ENCODE measurements at places on chromosomes 7 and 10.

DNA sequence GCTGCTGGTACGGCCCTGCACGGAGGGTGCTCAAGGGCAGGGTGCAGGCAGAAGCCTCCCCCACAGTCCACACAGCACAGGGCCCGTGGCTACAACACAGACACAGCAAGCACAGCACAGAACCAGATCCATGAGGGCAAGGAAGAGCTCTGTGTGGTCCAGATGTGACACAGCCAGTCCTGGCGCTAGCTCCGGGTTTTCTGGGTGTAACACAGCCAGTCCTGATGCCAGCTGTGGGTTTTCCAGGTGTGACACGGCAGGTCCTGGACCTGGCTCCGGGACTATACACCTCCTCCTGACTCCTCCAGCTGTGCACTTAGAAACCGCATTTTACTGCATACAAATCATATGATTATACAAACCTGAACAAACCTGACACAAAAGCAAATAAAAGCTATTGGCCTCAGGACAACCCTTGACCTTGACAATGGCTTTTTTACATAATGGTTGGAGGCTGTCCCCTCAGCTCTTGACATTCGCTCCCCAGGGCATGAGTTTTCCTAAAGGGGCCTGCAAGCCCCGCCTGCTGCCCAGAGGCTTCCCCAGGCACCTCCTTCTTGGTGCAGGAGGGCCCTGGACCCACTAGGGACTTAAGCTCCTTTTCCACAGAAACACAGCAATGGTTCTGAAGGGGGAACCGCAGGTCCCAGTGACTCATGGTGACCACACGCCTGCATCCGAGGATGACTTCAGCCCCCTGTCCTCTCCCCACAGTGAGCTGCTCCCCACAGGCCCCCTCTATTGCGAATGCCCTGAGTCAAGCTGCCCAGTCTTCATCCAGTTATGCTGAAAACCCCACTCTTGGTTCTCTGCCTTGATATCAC is 209.6 kb downstream of the PTPRN2 start:
- no peak for DNase-seq

- DNase-seq = no peak
These were observed 44.3 kb upstream of the PRKAR1B start for GRCh38 chr7:771234-772004.

DNA sequence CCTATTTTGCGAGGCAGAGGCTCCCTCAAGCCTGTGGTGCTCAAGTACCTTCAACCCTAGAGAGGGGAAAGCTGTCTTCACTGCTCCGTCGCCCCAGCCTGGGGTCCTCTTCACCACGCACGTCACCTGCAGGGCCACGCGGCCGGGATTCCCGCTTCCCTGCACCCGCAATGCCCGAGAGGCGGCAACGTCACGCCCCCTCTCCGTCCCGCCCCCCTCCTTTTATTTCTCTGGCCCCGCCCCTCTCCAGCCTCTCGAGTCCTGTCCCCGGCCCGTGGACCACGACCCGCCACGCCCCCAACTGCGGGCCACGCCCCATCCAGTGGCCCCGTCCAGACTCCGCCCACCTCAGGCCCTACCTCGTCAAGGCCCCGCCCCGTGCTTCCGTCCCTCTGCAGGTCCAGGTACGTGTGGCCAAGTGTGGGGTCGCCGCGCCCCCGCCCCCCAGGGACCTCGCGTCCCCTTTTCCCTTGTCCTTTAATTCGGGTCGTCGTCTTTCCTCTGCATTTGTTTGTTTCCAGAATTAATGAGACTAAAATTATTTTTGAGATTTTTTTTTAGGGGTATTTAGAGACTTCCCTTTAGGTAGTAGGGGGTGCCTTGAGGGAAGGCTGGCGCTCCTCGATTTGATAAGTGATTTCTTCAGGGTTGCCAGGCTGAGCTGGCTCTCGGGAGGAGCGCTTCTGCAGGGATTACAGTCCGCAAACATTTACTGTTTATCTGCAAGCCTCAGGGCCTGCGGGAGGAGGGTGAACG is 69.8 kb upstream of the BAIAP2L1 start:
- peak; percentile 66 for DNase-seq

DNA sequence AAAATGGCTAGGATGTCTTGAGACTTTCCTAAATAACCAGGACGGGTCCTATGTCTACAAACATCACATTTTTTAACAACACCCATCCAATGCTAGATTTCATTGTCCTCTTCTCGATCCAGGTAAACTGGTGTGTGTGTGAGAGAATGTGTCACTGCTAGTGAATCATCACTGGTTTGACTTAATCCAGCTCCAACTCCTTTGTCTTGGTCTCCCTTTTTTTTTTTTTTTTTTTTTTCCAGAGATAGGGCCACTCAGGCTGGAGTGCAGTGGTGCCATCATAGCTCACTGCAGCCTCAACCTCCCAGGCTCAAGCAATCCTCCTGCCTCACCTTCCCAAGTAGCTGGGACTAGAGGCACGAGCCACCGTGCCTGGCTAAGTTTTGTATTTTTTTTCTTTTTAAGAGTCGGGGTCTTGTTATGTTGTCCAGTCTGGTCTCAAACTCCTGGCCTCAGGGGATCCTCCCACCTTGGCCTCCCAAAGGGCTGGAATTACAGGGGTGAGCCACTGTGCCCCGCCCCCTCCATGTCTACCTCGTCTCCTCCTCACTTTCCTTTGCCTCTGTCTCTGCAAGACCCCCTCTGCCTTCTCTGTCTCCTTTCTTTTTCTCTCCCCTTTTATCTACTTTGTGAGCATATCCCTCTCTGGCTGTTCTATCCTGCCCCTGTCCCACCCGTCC is 2.2 kb upstream of the UFSP1 start:
- DNase-seq = no peak

- no peak for DNase-seq
These were observed 16.1 kb upstream of the NFKB2 start for GRCh38 chr10:102379383-102379782.

DNA sequence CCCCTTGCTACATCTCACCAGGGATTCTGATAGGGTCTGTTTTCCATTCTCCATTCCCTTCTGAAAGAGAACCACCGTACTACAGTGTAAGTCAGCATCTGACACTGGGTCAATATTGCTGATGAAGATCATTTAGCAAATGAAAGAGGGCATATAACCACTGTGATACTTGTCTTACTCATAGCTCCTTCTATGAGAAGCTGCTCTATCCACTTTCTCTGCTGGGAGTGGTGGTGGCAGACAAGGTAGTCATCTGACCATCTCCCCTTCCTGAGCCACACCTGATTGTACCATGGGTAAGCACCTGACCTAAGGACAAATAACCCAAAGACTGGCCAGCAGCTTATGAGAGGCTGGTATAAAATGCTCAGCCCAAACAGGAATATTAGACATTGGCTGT is 220.4 kb downstream of the DOCK4 start:
- DNase-seq = no peak

DNA sequence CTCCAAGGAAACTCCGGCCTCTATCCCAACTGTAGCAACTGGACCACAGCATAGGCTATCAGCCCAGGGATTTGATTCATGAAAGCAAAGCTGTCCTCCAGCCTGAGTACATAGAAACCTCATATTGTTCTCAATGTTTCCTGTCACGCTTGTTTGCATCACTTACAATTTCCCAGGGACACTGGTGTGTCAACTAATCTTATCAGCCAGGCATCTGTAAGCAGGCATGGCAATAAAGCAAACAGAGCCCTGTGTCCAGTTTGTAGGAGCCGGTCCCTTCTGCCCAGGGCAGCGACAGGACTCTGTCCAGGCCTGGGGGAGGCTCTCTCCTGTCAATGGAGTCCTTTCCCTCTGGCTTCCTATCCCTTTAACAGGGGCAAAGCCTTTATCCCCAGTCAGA is 23.0 kb upstream of the CDHR3 start:
- DNase-seq = no peak

DNA sequence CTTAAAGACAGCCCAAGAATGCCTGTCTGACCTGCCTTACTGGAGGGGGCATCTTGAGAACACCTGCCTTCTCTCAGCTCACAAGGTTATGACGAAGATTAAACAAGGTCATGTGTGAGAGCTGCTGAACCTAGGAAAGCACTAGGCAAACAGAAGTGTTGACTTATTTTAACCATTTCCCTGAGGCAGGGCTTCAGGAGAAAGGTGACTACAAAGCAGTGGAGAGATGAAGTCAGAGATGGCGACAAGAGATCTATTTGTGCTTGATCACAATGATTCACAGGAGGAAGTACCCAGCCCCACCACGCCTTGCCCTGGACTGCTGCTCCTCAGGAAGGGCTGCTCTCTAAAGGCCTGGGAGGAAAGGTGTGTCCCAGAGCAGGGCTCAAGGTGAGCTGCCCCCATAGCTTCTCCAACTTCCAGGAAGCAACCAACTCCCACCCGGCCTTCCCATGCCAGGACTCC is 27.8 kb downstream of the STN1 start:
- no peak for DNase-seq

- no peak for DNase-seq
These were observed 548.0 kb downstream of the TCERG1L start for GRCh38 chr10:130763491-130763890.

DNA sequence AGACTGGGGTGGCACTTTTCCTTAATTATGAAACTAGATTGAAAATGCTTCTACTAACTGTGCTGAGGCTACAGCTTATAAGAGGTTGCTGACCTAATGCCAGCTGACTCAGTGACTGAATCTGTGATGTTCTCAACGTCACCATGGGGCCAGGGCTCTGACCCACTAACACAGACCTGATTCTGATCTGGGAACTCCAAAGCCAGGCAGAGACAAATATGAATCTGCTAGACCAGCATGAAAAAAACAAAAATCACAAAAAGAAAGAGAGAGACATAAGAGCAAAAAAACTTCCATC is 16.1 kb downstream of the USP6NL start:
- no peak for DNase-seq

GRCh38 chr7:3910054-3910453 is 609.0 kb downstream of the SDK1 start:
- peak; percentile 48 for DNase-seq

GRCh38 chr7:24798261-24798660 is 41.0 kb upstream of the GSDME start:
- DNase-seq = no peak

DNA sequence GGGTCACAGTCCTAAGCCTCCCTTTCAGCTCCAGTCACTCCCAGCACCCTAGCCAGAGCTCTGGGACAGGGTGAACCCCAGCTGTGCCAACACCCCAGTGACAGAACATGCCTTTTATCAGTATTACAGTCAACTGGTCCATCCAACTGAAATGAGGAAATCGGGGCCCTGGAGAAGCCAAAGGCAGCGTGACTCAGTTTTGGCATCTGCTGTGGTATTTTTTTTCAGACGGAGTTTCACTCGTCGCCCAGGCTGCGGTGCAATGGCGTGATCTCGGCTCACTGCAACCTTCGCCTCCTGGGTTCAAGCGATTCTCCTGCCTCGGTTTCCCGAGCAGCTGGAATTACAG is 3.4 kb upstream of the CLDN15 start:
- DNase-seq = no peak

DNA sequence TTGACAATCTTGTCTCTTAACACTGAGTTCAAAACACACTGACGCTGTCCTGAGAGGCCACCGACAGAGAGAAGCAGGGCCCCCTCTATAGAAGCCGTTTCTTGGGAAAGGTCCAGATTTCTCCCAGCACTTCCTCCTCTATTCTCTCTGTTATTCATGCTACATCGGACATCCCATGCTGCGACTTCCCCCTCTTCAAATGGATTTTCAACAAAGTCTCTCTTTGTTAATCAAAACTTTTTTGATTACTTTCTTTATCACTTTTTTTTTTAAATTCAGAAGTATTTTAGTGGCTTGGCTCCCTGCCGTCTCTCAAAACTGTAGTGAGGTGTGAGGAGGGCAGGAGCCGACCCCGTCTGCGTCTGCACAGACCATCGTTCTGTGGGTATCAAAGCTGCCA is 298.9 kb upstream of the PITRM1 start:
- no peak for DNase-seq

- no peak for DNase-seq
These were observed 73.6 kb downstream of the SNX10 start for GRCh38 chr7:26365077-26365900.

- DNase-seq = no peak
These were observed 1.2 kb upstream of the LYZL1 start for GRCh38 chr10:29287635-29288034.

DNA sequence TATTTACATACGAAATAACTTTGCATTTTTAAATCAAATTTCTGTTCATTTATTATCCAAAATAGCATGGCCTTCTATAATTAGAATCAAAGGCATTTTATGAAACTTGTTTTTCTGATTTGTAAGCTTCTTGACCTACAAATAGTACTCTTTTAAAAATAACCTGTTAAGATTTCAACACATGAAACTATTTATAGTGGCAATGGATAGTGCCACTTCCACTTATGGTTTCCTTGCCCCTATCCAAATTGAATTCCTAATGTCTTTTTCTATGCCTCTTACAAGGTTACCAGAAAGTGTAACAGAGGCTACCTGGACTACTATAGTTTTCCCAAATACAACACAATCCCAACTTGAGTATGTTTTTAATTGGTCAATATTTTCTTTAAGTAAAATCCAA is 263.5 kb downstream of the SEMA3D start:
- DNase-seq = no peak

GRCh38 chr10:71729161-71729636 is 9.6 kb upstream of the C10orf105 start:
- no peak for DNase-seq

DNA sequence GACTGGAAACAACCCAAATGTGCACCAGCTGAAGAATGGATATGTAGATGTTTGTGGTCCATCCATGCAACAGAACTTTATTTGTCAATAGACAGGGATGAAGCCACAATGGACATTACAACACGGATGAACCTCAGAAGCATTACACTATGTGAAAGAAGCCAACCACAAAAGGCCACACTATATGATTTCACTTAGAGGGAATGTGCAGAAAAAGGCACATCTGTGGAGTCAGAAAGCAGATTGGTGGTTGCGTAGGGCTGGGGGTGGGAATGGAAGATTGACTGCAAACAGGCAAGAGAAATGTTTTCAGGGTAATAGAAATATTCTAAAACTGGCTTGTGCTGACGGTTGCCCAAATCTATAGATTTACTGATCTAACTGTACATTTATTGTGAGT is 34.3 kb upstream of the WASHC2A start:
- no peak for DNase-seq

Measured in frontal cortex (tissue), 4 donors.